ENCODE measurements at places on chromosomes 5 and 9. TPM values are rescaled to one million over a fixed set of nuclear protein-coding genes. Genes with fewer than 3 reads are reported as not detected.

- no peaks in the 10 kb centered on the region for H3K36me3 ChIP-seq
- no peak overlapping the region for H3K27ac ChIP-seq
- H3K27me3 ChIP-seq, result no peaks in the 10 kb centered on the region
- no peak overlapping the region for H3K4me3 ChIP-seq
Measured at GRCh38 chr5:84729326-84729725, 344.6 kb upstream of the EDIL3 start.

- H3K27me3 ChIP-seq, result no peaks in the 10 kb centered on the region
- no peak overlapping the region for H3K27ac ChIP-seq
- peaks cover 5% of the 10 kb centered on the region for H3K4me1 ChIP-seq
- no peaks in the 10 kb centered on the region for H3K36me3 ChIP-seq
- DNase-seq, result no peak
- no peak overlapping the region for H3K4me3 ChIP-seq
Measured at GRCh38 chr5:135426102-135427082, 20.8 kb downstream of the DCANP1 start.

DNA sequence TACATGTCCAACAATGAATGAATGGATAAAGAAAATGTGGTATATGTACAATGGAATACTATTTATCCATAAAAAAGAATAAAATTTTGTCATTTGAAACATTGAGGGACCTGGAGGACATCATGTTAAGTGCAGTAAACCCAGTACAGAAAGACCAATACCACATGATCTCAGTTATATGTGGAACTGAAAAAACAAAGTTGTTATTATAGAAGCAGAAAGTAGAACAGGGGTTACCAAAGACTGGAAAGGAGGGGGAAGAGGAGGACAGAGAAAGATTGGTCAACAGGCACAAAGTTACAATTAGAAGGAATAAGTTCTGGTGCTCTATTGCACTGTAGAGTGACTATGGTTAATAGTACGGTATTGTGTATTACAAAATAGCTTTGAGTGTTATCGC is 233.8 kb downstream of the SEMA6A start:
- no peaks in the 10 kb centered on the region for H3K27me3 ChIP-seq
- no peak overlapping the region for H3K27ac ChIP-seq
- no peaks in the 10 kb centered on the region for H3K4me1 ChIP-seq
- no peak for DNase-seq
- H3K4me3 ChIP-seq, result no peak overlapping the region
- H3K36me3 ChIP-seq, result no peaks in the 10 kb centered on the region

- DNase-seq, result no peak
- H3K27me3 ChIP-seq, result no peaks in the 10 kb centered on the region
- H3K36me3 ChIP-seq, result no peaks in the 10 kb centered on the region
- H3K4me1 ChIP-seq, result no peaks in the 10 kb centered on the region
Measured at GRCh38 chr5:174259696-174260420, 214.4 kb downstream of the NSG2 start.

DNA sequence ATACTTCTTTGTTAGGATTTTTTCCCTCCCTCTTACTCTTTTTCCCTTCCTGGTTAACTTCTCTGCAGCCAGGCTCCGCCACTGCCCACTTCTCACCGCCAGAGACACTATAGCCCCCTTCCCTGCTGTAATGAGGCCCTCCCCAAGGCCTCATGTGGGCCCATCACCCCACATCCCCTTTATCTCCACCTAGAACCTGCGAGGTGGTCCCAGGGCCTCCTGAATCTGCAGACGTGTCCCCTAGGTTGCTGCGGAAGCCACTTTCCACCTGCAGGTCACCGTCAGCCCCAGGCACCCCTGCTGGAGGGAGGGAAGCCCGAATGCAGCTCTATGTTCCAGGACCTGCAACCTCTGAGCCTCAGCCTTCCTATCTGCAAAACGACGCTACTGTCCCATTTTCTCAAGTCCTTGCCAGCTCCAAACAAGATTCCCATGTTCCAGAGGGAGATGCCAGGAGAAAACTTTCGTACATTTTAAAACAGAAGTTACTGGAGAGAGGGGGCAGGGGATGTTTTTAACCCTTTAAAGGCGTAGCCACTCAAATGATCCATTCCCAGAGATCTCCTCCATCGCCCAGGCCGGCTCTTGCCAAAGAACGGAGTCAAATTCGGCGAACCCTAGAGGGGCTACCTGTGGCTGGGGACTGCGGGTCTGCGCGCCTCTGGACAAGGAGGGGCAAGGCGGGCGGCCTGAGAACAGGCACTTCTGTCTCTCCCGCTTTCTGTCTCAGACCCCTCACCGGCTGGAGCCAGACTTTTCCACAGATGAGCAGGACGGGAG is 929 bp downstream of the SH3PXD2B start:
- peak overlapping the region; percentile 89 for H3K4me3 ChIP-seq
- H3K4me1 ChIP-seq, result peaks cover 9% of the 10 kb centered on the region
- H3K27me3 ChIP-seq, result no peaks in the 10 kb centered on the region
- DNase-seq, result no peak
- no peaks in the 10 kb centered on the region for H3K36me3 ChIP-seq
- peak overlapping the region; percentile 87 for H3K27ac ChIP-seq

GRCh38 chr9:118665226-118665919 is 703.9 kb downstream of the BRINP1 start:
- no peaks in the 10 kb centered on the region for H3K27me3 ChIP-seq
- DNase-seq, result no peak
- H3K4me3 ChIP-seq, result no peak overlapping the region
- H3K36me3 ChIP-seq, result no peaks in the 10 kb centered on the region
- no peaks in the 10 kb centered on the region for H3K4me1 ChIP-seq
- no peak overlapping the region for H3K27ac ChIP-seq

DNA sequence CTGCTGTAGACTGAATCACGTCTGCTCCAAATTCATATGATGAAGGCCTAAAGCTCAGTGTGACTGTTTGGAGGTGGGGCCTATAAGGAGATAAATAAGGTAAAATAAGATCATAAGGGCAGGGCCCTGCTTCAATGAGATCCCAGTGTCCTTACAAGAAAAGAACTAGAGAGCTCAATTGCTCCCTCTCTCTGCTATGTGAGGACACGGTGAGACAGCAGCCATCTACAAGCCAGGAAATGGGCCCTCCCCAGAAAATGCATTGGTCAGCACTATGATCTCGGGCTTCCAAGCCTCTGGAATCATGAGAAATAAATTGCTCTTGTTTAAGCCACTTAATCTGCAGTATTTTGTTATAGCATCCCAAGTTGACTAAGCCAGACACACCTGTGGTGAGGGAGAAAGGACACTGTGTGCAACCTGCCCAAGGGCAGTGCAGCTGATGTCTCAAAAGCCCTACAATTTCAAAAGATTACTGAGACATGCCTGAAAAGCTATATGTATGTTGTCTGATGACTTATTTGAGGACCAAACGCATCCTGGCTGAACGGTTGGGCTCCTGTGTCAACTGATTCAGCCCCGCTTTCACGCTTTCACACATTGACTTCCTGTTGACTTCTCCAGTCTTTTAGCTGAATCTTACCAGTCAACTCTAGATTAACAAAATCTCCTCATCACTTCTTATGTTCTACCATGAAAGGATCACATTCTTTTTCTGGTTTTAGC is 13.2 kb downstream of the GZMK start:
- no peak overlapping the region for H3K4me3 ChIP-seq
- H3K27me3 ChIP-seq, result no peaks in the 10 kb centered on the region
- H3K4me1 ChIP-seq, result no peaks in the 10 kb centered on the region
- no peak overlapping the region for H3K27ac ChIP-seq
- no peaks in the 10 kb centered on the region for H3K36me3 ChIP-seq

- H3K27ac ChIP-seq, result no peak overlapping the region
- no peaks in the 10 kb centered on the region for H3K4me1 ChIP-seq
- no peaks in the 10 kb centered on the region for H3K36me3 ChIP-seq
- H3K4me3 ChIP-seq, result no peak overlapping the region
Measured at GRCh38 chr9:102911185-102911584, 83.9 kb upstream of the CYLC2 start.

- H3K27ac ChIP-seq, result no peak overlapping the region
- no peak overlapping the region for H3K4me3 ChIP-seq
- no peak for DNase-seq
- H3K36me3 ChIP-seq, result peaks cover 2% of the 10 kb centered on the region
- no peaks in the 10 kb centered on the region for H3K4me1 ChIP-seq
Measured at GRCh38 chr9:3856592-3856991, 330.8 kb upstream of the RFX3 start.

DNA sequence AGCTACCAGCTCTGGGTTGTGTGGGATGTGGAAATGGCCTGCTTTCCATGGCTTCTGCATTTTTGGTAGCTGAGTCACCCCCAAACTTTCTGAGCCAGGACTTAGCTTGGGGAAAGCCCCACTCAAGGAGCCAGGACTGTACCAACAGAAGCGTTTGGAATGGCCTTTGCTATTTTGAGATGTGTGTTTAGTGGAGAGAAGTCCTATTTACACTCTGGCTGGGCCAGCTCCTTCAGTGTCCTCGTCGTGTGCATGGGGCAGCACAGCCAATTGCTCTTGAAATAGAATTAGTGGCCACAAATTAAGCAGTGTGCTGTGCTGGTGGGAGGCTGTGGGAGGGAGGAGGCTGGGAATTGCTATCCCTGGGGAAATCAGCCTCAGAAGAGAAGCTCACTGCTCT is 51.6 kb downstream of the ENTREP1 start:
- no peaks in the 10 kb centered on the region for H3K36me3 ChIP-seq
- no peaks in the 10 kb centered on the region for H3K27me3 ChIP-seq
- peak; percentile 81 for DNase-seq
- no peak overlapping the region for H3K4me3 ChIP-seq
- H3K27ac ChIP-seq, result no peak overlapping the region
- H3K4me1 ChIP-seq, result peaks cover 16% of the 10 kb centered on the region

GRCh38 chr5:143678148-143678905 is 133.6 kb upstream of the HMHB1 start:
- H3K4me1 ChIP-seq, result no peaks in the 10 kb centered on the region
- no peaks in the 10 kb centered on the region for H3K36me3 ChIP-seq
- H3K27me3 ChIP-seq, result no peaks in the 10 kb centered on the region
- H3K4me3 ChIP-seq, result no peak overlapping the region
- no peak overlapping the region for H3K27ac ChIP-seq

DNA sequence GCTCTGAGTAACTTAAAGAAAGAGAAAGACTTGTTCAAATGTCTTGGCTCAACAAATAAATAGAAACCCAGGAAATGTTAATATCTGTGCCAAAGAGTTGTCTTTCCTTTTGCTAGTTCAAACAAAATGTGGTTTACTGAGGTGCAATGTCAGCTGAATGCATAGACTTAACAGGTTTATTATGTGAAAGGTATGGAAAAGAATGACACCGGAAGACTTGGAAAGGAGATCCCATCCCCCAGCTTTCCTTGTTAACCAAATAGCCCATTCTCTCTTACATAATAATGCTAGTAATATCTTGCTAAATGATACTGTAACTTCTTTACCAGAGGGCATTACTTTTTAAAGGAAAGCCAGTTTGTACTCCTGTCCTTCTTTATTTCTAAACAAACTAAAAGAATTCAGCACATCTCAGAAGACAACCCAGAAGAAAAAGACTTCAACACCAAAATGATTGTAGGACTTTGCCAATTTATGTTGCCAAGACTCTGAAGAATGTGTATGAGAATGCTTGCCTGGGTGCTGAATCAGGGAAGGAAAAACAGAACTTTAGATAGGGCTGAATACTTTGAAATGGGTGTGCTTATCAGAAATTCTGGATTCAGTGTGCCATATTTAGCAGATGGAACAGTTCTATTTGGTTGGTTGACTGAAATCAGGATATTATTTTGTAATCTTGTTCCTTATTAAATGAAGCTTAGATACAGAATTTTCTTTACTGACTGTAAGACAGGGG is 344.1 kb downstream of the TMEM38B start:
- H3K4me3 ChIP-seq, result no peak overlapping the region
- DNase-seq, result no peak
- no peaks in the 10 kb centered on the region for H3K27me3 ChIP-seq
- no peaks in the 10 kb centered on the region for H3K4me1 ChIP-seq
- no peaks in the 10 kb centered on the region for H3K36me3 ChIP-seq

GRCh38 chr9:107141967-107142366 is 141.1 kb upstream of the RAD23B start:
- no peak for DNase-seq
- H3K4me1 ChIP-seq, result peaks cover 19% of the 10 kb centered on the region
- no peaks in the 10 kb centered on the region for H3K27me3 ChIP-seq
- H3K36me3 ChIP-seq, result no peaks in the 10 kb centered on the region

DNA sequence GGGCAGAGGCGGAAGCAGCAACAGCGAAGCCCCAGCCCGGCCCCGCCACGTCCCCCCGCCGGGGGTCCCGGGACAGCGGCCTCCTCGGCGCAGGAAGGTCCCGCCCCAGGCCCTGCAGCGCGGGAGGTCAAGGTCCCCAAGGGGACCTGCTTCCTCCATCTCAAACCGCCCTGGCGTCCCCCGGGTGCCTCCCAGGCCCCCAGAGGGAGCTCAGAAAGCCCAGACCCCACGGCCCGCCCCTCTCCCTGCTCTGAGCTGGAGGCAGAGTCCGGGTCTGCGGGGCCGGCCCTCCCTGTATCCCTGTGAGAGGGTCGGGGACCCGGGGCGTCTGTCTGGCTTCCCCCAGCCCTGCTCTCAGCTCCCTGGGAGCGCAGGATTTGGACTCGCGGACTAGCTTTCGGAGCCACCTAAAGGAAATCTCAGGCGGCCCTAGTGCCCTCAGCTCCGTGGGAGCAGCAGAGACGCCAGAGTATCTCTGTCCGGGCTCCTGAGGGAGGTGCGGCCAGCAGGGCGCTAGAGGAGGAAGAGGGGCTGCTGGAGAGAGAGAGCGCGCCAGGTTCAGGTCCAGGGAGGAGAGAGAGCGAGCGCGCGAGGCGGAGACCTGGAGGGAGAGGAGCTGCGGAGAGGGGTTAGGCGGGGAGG is 30.7 kb downstream of the EXOC3 start:
- no peaks in the 10 kb centered on the region for H3K36me3 ChIP-seq
- H3K4me1 ChIP-seq, result peaks cover 15% of the 10 kb centered on the region
- no peak for DNase-seq
- H3K4me3 ChIP-seq, result peak overlapping the region; percentile 100
- peak overlapping the region; percentile 66 for H3K27ac ChIP-seq

GRCh38 chr5:88555674-88556073 is 287.0 kb upstream of the TMEM161B start:
- H3K4me1 ChIP-seq, result no peaks in the 10 kb centered on the region
- H3K36me3 ChIP-seq, result no peaks in the 10 kb centered on the region
- H3K4me3 ChIP-seq, result no peak overlapping the region
- H3K27me3 ChIP-seq, result no peaks in the 10 kb centered on the region

DNA sequence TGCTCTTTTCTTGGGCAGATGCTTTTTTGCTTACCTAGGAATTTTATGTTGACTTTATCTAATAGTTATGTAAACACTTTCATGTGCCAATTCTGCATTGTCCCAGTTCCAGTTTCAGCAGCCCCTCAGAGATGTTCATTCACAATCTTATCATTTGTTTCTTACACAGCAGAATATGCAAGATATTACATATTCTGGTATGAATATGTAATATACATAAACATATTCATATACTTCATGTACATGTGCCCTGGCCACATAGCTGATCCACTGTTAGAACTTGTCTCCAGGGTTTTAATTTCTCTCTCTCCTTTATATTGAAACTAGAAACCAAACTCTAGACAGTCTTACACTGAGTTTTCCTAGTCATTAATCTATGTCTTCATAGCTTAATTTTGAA is 90.2 kb upstream of the PARP8 start:
- DNase-seq, result no peak
- H3K4me1 ChIP-seq, result no peaks in the 10 kb centered on the region
- H3K36me3 ChIP-seq, result no peaks in the 10 kb centered on the region
- no peak overlapping the region for H3K4me3 ChIP-seq
- H3K27ac ChIP-seq, result no peak overlapping the region

IL7R gene
- total RNA-seq, result 6.6 TPM

WDR36 gene
- 8.4 TPM for total RNA-seq

GLDC gene
- 0.64 TPM for total RNA-seq

PSD2 gene
- total RNA-seq, result not detected

Measured in ascending aorta (tissue), 2 donors.